ENCODE measurements at places on chromosomes 3 and 15.

GRCh38 chr15:82056958-82057823, 11.4 kb upstream of the MEX3B start:
- no peak for DNase-seq

DNA sequence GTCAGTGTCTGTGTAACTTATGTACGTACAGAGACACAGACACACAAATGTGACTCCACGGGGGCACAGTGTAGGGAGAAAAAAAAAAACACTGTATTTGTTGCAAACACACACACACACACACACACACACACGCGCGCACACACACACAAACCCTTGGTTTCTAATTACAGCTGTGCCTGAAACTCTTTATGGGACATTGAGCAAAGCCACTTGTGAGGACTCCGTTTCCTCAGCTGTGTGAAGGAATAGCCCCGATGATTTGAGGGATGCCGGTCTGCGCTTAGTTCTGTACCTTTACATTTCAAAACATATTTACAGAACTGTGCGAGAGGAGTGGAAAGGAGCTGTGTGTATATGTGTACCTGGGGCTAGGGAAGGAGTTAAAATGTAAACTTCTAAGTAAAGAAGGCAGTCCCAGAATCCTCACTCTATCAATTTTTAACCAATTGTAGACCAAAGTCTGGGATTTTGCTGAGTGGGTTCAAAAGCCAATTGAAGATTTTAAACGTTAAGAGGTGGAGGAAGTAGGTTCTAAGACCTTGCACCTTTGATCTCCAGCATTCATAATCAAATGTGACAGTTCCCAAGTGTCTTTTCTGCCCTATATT, 5.3 kb upstream of the BCL6 start:
- DNase-seq, result no peak

DNA sequence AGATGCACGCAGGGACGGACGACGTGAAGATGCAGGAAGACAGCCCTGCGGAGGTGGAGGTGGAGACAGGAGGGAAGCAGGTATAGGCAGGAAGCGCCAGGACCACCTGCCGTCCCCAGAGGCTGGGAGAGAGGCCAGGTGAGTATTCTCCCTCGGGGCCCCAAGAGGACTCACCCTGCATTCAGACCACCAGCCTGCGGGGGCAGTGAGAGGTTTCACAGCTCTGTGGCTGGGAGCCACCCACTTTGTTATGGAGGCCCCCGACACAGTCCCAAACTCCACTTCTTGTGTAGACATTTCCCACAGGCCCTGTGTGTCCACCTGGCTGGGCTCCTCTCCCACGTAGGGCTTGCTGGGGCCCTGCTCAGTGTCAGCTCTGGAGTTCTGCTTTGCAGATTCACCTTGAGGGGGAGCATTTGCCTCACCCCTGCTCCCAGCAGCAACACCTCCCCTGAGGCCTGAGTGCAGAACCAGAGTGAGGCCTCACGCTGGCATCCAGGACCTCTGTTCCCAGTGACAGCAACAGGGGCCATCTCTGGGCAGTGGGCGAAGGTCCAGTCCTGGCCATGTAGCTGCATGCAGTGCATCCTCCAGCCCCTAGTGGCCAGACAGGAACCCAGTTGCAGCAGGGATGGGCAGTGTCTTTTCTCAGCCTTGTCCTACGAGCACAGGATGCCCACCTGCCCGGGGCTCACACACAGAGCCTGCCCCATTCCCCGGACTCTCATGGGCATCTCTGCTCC, 119.4 kb upstream of the IQSEC1 start:
- DNase-seq, result no peak

- no peak for DNase-seq
Measured at GRCh38 chr3:2390926-2391532, 292.4 kb downstream of the CNTN4 start.

- no peak for DNase-seq
Measured at GRCh38 chr3:12751571-12751970, 7.5 kb downstream of the TMEM40 start.

DNA sequence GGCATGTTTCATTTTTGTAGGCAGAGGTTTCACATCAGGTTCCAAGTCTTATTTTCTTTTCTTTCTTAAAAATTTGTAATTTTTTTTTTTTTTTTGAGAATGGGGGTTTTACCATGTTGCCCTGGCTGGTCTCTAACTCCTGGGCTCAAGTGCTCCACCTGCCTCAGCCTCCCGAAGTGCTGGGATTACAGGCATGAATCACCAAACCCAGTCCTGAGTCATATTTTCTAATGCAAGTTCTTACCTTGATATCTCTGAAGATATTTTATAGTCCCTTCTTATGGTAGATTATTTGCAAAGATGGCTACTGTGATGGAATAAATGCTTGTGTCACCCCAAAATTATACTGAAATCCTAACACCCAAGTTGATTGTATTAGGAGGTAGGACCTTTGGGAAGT, 63.8 kb downstream of the SLC9A9 start:
- no peak for DNase-seq

GRCh38 chr3:183148056-183148455, 14.5 kb downstream of the LAMP3 start:
- no peak for DNase-seq

GRCh38 chr3:46406788-46407611, at the start of the genes CCR5AS and CCRL2:
Gene CCR5AS, minus strand, starts transcription at chr3:46407066.
Gene CCRL2, plus strand, starts transcription at chr3:46407259. Its CDS starts 821 bp downstream, at chr3:46408080.
- peak; percentile 25 for DNase-seq

DNA sequence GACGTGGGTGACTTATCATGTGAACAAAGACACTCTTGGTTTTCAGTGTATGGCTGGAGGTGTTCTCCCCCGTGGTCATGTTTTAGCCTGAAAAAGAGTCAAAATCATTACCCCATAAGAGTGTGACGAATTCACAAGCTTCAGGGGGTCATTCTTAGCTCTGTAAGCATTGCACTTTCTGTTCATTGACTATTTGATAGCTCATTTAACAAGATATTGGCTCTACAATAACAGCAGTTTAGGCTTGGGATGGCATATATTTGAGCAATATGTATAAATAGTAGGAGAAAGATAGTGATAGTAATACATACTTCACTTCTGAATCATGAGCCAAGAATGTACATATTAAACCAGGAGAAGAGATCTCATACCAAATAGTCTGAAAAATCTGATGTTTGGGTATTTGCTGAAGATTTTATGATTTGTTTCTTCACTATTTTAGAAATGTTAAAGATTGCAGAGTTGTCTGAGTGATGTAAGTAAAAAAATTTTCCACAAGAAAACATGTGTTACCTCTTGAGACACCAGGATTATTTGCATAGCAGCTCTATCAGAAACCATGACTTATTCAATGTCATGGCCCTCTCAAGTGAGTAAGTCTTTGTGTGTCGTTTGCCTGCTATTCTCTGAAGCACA, 996.0 kb downstream of the OTOL1 start:
- no peak for DNase-seq
